ENCODE measurements at places on chromosomes 13 and 19.

GRCh38 chr13:108120856-108121255 lies 94.5 kb downstream of the LIG4 start:
- DNase-seq = no peak

GRCh38 chr19:54100561-54100960 lies at the start of gene OSCAR:
OSCAR (minus strand) TSS chr19:54100803; CDS start chr19:54100792, 11 bp downstream.
- DNase-seq = no peak

- DNase-seq = no peak
Observed at GRCh38 chr19:16088351-16089009, 12.2 kb downstream of the TPM4 start.

DNA sequence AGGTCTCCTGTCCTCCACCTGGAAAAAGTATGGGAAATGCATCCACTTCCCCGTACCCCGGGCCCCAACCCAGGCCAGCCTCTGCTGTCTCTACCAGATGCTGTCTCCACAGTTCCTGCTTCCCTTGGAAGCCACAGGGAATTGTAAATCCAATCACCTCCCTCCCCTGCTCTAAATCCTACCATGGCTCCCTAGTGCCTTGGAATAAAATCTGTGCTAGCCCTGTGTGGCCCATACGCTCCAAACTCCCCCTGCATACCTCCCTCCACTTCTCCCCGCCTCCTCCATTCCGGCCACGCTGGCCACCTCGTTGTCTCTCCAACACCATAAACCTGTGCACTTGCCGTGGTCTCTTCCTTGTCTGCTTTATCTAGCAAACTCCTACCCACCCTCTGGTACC lies 31.2 kb downstream of the UNC13A start:
- no peak for DNase-seq

DNA sequence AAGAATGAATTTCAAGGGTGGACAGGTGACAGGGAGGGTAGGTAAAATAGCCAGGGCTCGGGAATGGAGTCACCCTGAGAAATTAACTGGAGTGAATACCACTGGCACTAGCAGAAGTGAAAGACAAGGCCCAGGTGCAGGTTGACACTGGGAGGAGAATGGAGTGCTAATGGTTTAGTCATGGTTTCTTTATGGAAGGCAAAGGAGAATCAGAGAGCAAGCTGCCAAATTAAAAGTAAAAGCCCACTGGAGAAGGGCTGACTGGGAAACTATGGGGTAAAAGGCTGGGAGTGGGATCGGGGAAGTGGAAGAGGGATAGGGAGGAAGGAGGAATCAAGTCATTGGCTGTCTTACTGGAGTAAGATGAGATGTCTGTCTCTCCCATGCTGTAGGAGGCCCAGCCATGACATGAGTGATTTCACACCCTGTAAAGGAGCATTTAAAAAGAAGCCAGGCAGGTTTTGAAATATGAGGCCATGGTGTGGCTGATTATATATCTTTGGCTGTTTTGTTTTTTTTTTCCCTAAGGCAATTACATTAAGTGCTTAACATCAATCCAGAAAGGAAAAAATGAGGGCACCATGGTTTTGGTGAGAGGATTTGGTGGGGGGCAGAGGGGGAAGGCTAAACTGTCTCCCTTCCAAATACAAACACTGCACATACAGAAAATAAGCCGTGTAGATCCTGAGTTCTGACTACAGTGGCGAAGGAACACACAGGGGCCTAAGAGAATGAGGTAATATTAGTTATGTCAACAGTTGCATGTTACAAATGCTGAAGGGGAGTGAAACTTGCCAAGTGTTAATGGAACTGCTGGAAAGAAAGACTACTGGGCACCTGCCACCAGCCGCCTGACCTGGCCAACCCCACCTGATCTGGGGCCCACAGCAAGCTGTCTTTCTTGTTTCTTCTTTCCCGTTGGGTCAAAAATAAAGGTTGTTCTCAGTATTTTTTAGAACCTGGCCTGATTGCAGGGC lies 183.5 kb upstream of the TSC22D1 start:
- DNase-seq = no peak

DNA sequence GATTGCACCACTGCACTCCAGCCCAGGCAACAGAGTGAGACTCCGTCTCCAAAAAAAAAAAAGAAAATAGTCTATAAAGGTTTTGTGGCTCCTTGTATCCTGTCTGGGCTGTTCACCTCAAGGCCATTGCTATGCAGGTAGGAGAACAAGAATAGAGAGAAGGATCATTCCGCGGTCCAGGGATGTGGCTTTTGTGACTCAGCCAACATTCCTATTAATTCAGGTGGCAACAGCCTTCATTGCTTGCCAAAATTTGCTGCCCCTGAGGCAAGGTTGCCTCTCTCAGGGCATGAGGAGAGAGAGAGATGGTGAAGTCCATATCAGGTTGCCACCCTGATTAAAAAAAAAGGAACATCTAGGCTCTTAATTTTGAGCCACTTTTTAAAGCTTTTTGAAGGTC lies 8.0 kb downstream of the ZNF551 start:
- DNase-seq = no peak

DNA sequence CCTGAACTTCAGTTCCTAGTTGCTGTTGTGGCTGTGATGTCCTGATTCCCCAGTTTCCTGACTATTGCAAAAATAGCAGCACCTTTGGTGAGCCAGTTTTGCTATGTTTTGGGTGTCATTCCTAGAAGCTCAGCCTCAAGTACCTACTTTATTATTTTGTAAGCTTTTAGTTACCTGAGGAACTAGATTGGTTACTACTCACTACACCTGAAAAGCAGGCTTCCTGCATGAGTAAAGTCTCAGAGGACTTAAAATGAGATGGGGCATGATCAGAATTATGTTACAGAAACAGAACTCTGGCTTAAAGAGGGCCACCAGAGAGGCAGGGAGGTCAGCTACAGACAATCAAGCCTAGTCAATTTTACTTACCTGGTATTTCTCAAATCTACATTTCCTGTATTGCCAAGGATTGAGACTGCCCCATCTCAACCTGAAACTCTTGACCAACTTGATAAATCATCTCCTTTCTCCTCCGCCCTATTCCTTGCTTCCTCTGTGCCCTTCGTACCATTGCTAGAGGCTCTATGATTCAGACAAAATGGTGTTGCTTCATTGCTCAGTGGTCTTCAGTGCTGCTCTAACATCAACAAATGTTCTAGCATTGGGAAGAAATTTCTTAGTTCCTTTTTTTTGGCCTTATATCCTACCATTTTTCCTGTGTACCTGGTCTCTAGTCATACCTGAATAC lies 58.9 kb downstream of the RAP2A start:
- no peak for DNase-seq

GRCh38 chr19:389255-389934 lies 19.6 kb downstream of the C2CD4C start:
- no peak for DNase-seq

DNA sequence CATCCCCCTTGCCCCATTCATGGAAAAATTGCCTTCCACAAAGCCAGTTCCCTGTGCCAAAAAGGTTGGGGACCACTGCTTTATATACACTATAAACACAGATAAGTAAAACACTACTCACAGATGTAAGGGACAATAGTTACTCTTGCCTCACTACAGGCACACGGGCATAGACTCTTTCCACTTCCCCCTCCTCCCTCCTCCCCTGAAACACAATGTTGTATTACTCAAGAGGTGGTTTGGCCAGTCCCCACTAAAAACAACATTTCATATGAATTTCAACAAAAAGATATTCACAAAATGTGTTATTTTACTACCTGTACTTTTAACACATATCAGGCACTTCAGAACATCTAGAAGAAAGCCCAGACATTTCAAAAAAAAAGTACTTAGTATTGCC lies 45.1 kb downstream of the EPSTI1 start:
- no peak for DNase-seq

GRCh38 chr19:40147693-40148347 lies 43.4 kb upstream of the MAP3K10 start:
- no peak for DNase-seq

- DNase-seq = no peak
Observed at GRCh38 chr19:38583219-38583984, 34.4 kb downstream of the MAP4K1 start.

DNA sequence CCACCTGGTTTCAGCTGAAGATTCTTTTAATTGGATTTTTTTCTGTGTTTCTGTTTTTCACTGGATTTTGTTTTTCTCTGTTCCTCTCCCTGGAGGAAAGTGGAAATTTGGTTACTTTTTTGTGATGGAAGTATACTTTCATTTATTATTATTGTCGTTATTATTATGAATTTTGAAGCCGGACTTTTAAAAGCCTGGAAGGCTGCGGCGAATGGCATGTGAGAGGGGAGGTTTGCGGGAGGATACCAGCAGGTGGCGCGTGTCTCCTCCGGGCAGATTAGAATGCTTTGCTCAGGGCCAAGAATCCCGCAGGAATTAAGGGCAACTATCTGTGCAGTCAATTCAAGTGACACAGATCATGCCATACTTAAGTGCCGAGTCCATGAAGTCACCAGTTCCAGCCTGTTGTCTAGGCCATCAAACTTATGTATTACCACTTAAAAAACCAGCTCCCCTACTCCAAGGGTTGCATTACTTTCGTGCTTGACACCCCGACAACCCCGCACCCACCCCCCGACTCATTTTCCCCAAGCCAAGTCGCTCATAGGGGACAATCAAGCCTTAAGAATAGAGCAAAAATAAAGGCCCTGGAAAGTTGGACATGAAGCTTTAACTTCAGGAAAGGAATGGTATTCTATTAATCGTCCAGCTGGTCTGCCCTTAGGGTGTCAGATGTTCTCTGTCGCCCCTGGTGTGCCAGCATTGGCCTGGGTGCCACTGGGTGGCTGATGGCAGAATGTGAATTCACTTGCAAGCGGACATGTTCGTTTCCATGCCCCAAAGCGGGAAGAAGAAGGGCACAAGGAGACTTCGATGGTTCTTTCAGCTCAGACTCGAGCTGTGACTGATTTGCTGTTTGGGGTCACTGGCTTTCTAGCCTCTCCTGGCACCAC lies 1.3 kb upstream of the LRCH1 start:
- peak; percentile 68 for DNase-seq

DNA sequence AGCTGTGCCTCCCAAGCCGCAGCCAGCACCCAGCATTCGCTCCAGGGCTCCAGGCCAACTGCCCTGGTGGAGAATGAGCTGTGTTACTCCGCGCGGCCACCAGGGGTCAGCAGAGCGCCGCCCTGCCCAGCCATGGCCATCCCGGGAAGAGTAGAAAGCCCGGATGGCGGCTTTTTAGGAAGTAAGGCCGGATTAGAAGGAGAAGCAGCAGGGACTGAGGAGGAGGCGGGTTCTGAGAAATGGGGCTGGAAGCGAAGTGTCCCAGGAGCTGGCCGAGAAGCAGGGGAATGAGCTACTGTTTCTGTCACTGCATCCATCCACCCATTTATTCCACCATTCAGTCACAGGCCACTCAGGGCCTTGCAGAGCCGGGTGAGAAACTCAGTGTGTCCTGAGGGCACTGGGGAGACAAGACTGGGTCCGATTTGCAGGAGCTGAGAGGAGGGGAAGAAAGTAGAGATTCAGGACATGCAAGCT lies 6.6 kb upstream of the NPAS1 start:
- peak; percentile 61 for DNase-seq

DNA sequence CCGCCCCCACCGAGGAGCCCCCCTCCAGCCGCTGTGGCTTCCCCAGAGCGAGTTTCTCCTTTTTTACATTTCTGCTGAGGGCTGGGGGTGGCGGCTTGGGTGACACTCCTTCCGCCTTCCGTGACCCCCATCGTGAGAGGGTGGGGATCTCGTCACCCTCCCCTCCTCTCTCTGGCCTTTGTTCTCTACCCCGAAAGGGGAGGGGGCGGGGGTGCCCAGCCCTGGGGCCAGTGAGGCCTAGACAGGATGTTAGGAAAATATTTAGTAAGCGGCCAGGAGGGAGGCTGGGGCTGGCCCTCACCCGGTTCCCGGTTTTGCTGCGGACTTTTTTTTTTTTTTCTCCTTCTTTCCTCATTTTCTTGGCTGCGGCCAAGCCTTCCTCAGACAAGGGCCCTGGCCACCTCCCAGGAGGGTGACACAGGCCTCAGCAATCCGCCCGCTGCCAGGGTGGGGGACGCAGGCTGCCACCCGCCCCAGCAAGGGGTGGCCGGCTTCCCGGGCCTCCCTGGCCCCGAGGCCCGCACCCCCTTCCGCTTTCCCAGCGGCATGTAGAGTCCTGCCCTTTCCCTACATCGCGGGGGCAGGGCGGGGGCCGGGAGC lies 3.9 kb downstream of the MIDN start:
- peak; percentile 54 for DNase-seq

- DNase-seq = no peak
Observed at GRCh38 chr19:7421941-7422744, 66.7 kb downstream of the PEX11G start.

DNA sequence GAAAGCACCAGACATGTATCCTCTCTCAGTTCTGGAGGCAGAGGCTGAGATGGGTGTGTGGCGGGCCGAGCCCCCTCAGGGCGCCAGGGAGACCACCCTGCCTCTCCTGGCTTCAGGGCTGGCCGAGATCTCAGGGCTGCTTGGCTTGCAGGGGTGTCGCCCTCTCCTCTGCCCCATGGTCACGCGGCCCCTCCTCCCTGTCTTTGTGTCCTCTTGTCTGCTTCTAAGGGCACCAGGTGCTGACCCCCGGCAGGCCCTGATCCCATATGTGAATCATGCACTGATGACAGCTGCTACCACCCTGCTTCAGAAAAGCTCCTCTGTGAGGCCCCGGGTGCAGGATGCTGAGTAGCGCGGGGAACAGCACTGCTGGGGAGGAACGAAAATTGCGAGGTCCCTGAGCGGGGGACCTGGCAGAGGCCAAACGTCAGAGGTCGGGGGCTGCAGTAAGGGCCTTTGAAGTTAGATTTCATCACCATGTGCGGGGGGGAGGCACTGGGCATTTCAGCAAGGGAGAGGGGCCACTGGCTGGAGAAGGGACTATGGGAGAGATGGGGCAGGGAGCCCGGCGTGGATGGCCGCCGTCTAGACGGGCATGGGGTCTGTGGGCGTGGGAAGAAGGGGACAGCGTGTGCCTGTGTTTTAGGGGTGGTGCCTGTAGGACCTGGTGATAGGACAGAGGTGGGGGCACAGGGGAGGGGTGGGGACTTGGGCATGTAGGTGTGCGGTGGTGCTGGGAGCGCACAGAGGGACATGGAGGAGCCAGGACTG lies 125.2 kb downstream of the KDM4B start:
- no peak for DNase-seq

- DNase-seq = no peak
Observed at GRCh38 chr13:96492766-96493165, 402.9 kb downstream of the HS6ST3 start.

DNA sequence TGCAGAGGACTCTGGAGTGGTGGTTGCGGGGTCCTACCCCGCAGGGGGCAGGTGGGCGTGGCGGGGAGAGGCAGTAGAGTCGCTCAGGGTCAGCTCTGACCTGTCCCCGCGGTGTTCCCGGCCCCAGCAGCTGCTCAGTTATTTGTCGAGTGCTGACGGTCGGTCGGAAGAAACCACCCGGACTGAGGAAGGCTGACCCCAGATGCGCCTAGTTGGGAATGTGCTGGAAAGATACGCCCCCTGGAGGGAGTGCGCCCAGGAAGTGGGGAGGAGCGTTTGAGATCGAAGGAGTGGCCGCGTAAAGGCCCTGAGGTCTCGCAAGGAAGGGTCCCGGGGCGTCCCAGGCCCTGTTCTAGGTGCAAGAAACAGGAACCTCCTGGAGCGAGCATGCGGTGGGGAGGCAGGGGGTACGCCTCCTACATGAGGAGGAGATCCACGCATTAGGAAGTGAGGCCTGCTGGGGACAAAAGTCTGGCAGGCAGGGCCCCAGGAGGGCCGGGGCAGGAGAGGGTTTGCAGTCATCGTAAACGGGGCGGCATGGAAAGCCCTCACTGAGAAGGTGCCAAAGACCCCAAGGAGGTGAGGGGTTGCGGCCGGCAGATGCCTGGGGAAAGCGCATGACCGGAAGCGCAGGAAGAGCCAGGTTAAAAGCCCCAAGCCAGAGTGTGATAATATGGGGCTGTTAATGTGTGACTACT lies 9.2 kb downstream of the CCDC8 start:
- no peak for DNase-seq

- no peak for DNase-seq
Observed at GRCh38 chr13:31824705-31825517, 85.6 kb downstream of the RXFP2 start.
